NCI-H1092 (cell line): ENCODE measurements at places on chromosomes 7 and 10.
A peak's percentile ranks its signal among the peaks of the same experiment; 100 is the strongest.

DNA sequence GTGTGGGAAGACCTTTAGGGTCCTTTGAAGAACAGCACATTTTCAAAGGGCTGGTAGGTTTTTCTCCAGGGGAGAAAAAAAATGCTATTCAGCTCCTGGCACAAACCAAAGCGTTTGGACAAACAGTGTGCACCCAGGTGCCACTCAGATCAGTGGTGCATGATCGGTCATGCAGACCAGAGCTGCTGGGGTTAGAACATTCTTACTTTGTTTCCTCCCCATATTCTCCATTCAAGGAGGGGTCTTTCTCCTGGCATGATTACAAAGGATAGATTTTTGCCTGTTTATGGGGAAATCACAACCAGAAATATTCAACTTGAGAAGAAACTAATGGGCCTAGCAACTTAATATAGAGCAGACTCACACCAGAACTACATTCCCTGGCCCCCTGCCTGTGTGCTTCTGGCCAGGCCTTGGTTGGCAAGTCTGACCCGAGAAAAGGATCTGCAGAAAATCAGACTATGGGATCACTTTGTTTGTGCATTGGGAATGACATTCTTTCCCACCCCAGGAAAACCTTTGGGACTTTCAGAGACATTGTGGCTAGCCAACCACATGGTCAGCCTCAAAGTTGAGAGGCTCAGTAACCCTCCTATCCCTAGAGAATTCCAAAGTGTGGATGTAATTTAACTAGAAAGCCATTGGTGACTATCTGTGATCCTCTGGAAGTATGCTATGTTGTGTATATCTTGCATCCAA lies 82.3 kb upstream of the FGL2 start:
- DNase-seq: peak; percentile 1

- DNase-seq: no peak
Observed at GRCh38 chr7:22561895-22562593, 62.1 kb upstream of the STEAP1B start.

DNA sequence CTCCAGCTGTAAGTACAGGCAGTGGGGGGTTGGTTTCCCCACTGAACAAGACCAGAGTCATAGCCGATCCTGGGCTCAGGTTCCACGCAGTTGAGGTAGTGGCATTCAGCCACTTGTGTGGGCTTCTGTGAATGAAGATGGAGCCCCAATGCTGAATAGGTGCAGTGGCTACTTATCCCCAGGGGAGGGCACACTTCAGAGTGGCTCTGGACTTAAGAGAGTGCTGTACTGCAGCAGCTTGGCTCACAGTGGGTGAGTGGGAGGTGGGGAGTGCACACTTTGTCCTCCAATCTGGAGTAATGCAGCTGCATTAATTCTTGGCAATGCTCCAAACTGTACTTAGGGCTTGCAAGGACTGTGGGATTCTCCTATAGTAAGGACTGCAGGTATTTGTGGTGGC lies 81.9 kb downstream of the BUB3 start:
- no peak for DNase-seq

DNA sequence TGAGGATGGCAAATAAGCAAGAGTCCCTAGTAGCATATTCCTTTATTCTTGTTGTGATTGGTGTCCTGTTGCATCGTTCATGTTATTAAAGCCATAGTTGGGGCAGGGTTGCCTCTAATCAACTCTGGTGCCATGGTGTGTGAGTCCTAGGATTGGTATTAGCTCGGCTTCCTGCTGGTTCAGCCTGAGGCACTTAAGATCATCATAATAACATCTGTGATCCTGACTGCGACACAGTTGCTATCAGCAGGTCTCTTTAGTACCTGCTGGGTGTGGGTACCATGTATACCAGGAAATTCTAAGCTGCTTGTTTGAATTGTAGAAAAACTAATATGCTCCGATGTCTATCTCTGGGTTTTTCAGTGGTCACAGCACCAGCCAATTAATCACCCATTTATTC lies 1.6 kb downstream of the WEE2 start:
- DNase-seq: no peak

- DNase-seq: peak; percentile 55
Observed at GRCh38 chr7:105429746-105430612, 41.3 kb upstream of the SRPK2 start.

GRCh38 chr7:80480566-80480965 lies 31.3 kb downstream of the GNAT3 start:
- DNase-seq: no peak
